ENCODE measurements at places on chromosomes 16 and 17.

- DNase-seq: no peak
Measured at GRCh38 chr17:40912486-40913210, 24.8 kb downstream of the KRT23 start.

- no peak for DNase-seq
Measured at GRCh38 chr16:67961551-67961957, 6.9 kb downstream of the SLC12A4 start.

GRCh38 chr16:84391151-84392030, 23.1 kb downstream of the ATP2C2 start:
- no peak for DNase-seq

DNA sequence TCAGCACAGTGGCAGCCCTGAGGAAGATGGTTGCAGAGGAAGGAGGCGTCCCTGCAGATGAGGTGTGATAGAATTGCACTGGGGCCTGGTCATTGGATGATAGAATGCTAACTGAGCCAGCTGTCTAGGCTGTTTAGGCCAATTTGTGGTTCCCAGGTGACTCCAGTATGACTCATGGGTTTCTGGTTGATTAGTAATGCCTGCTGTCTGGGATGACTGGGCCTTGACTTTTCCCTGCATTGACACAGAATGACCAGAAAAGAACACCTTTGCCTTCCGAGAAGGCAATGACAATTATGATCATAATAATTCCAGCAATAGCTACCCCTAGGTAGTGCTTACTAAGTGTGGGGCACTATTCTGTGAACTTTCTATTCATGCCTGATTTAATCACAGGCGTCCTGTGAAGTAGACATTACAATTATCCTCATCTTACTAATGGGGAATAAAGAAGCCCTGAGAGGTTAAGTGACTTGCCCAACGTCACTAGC, 31.5 kb downstream of the USP43 start:
- DNase-seq: no peak

- no peak for DNase-seq
Measured at GRCh38 chr17:34067011-34067410, 188.1 kb upstream of the CCL2 start.

- peak; percentile 91 for DNase-seq
Measured at GRCh38 chr17:51260237-51261023, at the start of gene UTP18. Gene UTP18, plus strand, starts transcription at chr17:51260546. Its CDS starts 39 bp downstream, at chr17:51260585.

DNA sequence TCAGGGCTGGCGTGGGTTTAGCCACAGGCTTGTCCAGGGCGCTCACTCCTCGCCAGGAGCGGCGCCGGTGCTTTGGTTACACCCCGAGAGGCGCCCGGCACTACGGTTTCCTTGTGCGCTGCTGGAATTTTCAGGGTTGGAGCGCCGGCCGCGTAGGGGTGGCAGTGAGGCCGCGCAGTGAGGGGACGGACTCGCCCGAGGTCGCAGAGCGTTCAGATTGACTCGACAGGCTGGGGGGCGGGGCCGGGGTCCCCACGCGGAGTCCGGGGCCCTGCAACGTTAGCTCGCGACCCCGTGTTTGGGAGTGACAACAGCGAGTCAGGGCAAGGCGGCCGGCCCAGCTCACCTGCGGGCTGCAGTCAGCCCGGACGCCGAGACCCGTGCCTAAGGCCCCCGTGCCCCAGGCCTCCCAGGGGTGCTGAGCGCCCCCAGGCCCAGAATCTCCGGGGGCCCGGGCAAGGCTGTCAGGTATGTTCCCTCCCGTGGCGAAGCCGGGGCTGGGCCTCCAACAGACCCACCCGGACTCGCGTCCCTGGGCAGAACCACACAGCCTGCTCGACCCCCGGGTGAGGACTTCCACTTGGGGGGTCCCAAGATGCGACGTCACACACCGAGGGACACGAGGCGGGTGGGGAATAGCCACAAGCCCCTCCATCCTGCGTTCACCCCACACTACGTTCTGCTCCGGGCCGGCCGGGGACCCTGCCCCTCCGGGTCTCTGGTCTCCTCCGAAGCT, 1.3 kb upstream of the ACTG1 start:
- DNase-seq: no peak

GRCh38 chr17:74998783-74999182, 11.4 kb downstream of the CDR2L start:
- no peak for DNase-seq

DNA sequence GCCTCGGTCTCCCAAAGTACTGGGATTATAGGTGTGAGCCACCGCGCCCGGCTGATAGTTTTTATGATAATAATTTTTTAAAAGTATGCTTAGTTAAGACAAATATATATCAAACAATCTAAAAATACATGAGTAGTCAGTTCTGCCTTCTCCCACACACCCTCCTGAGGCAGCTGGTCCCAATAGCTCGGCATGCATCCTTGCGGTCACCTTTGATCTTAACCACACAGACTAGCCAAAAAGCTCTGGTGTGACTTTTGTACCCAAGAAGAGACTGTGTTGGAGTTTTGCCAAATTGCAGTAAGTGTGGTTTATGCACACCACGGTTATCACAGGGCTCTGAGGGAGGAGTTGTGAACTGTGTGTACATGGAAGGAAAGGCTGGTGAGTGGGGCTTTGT, 25.6 kb downstream of the ATP6V0A1 start:
- DNase-seq: peak; percentile 25

GRCh38 chr16:69563605-69564580, 1.9 kb upstream of the NFAT5 start:
- DNase-seq: peak; percentile 14

- no peak for DNase-seq
Measured at GRCh38 chr16:3625911-3626732, 14.7 kb upstream of the SLX4 start.

- no peak for DNase-seq
Measured at GRCh38 chr17:12632785-12633184, 32.9 kb upstream of the MYOCD start.

DNA sequence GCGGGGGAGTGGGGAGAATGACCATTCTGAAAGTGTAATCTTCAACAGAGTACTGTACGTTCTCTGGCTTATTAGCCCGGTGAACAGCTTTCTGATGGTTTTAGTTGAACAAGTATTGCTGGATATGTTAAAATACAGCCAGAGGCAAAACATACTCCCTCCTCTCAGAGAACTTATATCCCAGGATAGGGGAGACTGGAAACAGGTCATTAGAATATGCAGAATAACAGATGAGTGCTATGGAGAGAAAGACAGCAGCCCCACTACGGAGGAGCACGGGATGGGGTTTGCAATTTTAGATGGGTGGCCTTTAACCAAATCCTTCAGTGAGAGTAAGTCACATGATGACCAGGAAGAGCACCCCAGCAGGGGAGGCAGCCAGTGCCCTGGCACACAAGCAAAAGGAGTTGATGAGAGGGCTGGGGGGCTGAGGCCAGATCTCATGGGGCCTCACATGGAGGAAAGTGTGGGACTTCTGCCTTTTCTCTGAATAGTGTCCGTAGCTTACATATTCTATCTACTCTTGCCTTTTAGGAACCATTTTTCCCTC, 43.1 kb upstream of the SEC14L1 start:
- no peak for DNase-seq

All from stimulated activated CD4-positive, alpha-beta T cell treated with anti-CD3 and anti-CD28 coated beads, TNF-alpha, amount 100 ng/mL, for 1 hour (primary cell).